DMS53 (cell line): ENCODE measurements at places on chromosomes 16 and 17.
A peak's percentile ranks its signal among the peaks of the same experiment; 100 is the strongest.

DNA sequence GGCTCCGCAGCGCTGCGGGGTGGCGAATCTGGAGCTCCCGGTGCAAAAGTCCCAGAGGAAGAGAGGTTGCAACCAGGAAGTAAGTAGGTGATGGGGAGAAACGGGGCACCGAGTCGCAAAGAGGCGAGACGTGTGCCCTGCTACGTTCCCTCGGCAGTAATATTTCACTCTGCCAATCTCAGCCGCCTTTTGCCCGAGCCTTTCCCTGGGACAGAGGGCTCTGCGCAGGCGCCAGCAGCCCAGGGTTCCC, at the start of gene NR1D1:
TSS of gene NR1D1 (minus strand) at position 171 of the 250 bp plus-strand sequence. CDS start 495 bp downstream, outside the sequence.
- no peak for DNase-seq

- DNase-seq, result no peak
Observed at GRCh38 chr16:66509576-66509975, 40.3 kb downstream of the TK2 start.

DNA sequence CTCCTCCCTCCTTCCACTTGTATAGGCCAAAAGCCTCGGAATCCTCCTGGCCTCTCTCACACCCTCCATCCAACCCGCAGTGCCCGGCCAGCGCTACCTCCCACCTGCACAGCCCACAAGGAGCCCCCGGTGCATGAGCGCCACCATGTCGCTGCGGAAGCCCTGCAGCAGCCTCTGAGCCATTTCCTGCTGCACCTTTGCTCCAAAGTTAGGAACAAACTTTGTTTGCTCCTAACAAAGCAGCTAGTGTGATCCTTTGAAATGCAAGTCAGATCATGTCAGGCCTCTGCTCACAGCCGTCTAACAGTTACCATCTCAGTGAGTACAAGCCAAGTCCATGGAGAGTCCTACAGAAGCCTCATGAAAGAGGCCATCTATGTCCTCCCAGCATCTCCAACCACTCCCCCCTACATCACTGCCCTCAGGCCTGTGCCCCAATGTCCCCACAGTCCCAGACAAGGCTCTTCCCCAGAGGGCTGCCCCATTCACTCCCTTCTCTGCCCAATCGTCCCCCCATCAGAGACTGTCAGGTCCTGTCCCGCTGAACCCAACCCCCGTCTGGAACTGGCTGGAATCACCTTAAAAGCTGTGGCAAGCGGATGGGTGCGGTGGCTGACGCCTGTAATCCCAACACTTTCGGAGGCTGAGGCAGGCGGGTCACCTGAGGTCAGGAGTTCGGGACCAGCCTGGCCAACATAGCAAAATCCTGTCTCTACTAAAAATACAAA, 7.5 kb downstream of the DCAKD start:
- DNase-seq, result no peak

GRCh38 chr16:12625068-12625467, 178.6 kb downstream of the CPPED1 start:
- no peak for DNase-seq

GRCh38 chr17:80837711-80838110, 153.9 kb upstream of the CHMP6 start:
- DNase-seq, result no peak

- DNase-seq, result peak; percentile 70
Observed at GRCh38 chr17:76452127-76452659, 759 bp downstream of the UBE2O start.
